Activated CD8-positive, alpha-beta T cell treated with anti-CD3 and anti-CD28 coated beads for 36 hours (primary cell): ENCODE measurements at places on chromosomes 12 and 14. TPM values are rescaled to one million over a fixed set of nuclear protein-coding genes. Genes with fewer than 3 reads are reported as not detected.

GRCh38 chr12:103495469-103496456 lies at the start of gene C12orf42:
C12orf42 (minus strand) TSS chr12:103495968; CDS start chr12:103478426, 17,542 bp downstream.
- no peaks in the 10 kb centered on the region for H3K36me3 ChIP-seq
- H3K27me3 ChIP-seq, result peaks cover 13% of the 10 kb centered on the region
- DNase-seq, result peak; percentile 82
- peaks cover 34% of the 10 kb centered on the region for H3K4me1 ChIP-seq

- H3K4me3 ChIP-seq, result no peak overlapping the region
Observed at GRCh38 chr12:71243370-71243769, 85.6 kb upstream of the TSPAN8 start.

Gene LMNTD1
- total RNA-seq, result not detected

Gene AJUBA
- total RNA-seq, result 2.3 TPM

DNA sequence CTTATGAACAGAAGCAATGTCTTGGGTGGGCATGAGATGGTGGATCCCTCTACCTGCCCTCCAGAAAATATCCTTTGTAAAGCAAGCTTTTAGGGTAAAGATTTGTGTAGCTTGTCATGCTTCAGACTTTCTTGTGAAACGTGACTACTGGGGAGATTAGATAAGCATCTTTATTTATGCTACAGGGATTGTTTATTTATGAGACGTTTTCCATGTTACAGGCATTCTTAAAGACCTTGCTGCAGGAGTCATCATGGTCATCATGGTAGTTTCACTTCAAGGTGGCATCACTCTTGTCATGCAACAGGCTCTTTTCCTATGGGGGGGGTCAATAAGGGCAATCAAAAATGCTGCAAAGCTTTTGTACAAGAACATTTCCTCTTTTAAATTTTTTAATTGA lies 8.2 kb upstream of the MIS18BP1 start:
- no peaks in the 10 kb centered on the region for H3K4me1 ChIP-seq
- no peak overlapping the region for H3K4me3 ChIP-seq
- DNase-seq, result no peak
- no peak overlapping the region for H3K27ac ChIP-seq
- no peaks in the 10 kb centered on the region for H3K27me3 ChIP-seq

DNA sequence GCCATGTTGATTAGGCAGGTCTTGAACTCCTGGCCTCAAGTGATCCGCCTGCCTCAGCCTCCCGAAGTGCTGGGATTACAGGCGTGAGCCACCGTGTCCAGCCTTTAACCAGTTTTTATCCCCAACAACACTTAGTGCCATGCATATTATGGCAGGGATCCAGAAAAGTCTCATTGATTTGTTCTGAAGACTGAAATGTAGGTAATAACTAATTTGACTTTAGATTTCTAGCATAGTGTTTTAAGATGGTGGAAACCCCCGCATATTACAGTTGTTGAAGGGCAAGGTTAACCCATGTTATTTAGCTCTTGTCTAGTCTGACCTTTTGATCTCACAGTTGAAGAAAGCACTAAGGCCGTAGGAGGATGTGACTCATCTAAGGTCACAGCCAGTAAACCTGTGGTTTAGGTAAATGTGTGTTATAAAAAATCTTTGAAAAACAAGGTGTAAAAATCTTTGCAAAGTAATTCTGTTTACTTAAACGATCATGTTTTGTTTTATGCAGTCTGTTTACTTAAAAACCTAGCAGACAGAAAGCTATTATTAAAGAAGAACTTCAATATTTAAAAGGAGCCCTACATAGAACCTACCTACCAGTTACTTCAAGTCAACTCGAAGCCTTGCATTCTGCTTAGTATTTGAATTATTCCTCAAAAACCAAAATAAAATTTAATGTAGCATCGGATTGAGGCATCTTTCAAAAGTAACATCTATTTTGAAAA lies 24.8 kb downstream of the BICDL1 start:
- no peaks in the 10 kb centered on the region for H3K27me3 ChIP-seq
- DNase-seq, result peak; percentile 81

Gene CD27
- total RNA-seq, result 160 TPM
